ENCODE measurements at places on chromosomes 6 and 20.

DNA sequence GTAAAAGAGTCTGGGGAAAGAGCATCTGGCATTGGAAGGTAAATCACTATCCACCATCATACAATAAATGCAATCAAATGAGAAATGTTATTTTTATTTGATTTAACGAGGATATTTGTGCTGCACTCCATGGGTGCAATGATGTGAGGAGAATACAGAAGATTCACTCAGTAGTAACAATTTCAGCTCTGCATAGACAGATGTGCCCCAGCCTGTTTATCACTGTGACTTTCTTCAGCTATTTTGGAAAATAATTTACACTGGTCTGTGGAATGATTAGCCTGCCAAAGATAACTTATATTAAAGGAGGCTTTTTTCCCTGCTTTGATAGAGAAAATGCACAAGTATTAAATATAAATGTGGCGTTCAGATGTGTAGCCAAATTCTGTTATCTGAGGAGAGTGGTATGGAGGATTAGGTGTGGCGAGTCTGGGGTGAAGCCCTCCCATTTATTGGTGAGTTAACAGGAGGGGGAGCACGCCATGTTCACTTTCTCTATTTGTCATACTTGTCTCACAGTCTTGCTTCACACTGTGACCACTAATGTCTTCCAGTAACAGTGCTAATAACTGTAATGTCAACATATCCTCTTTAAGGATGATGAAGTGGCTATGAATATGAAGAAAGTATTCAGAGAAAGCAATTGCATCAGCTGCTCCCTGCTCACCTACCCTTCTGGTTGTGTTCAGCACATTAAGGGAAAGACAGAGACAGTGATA is 645.6 kb downstream of the MMUT start:
- DNase-seq = no peak

GRCh38 chr6:4805553-4806336 is 29.5 kb downstream of the CDYL start:
- no peak for DNase-seq

GRCh38 chr6:73719046-73719445 is 23.0 kb downstream of the CD109 start:
- no peak for DNase-seq

- no peak for DNase-seq
Observed at GRCh38 chr6:149919834-149920225, 3.1 kb downstream of the RAET1G start.

GRCh38 chr20:44080064-44080463 is 106.9 kb downstream of the JPH2 start:
- DNase-seq = no peak

- DNase-seq = no peak
Observed at GRCh38 chr6:132011582-132011981, 60.4 kb upstream of the CCN2 start.

DNA sequence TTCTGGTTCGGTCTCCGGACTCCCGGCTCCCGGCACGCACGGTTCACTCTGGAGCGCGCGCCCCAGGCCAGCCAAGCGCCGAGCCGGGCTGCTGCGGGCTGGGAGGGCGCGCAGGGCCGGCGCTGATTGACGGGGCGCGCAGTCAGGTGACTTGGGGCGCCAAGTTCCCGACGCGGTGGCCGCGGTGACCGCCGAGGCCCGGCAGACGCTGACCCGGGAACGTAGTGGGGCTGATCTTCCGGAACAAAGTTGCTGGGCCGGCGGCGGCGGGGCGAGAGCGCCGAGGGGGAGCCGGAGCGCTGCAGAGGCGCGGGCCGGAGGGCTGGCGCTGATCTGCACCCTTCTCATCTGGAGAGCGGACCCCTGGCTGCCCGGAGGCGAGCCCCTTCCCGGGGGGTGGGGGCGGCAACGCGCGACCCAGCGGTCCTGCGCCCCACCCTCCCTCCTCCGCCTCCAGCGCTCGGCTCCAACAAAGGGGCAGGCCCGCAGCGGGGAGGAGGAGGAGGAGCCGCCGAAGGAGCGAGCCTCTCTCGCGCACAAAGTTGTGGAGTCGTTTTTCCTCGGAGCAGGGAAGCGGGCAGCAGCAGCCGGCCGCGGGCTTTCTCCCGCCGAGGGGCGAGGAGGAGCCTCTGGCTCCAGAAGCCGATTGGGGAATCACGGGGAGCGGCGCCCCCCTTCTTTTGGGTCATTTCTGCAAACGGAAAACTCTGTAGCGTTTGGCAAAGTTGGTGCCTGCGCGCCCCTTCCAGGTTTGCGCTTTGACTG is at the start of gene UTRN:
Gene UTRN (plus strand): TSS at position 553 of the 765 bp plus-strand sequence. CDS start 6,494 bp downstream, outside the sequence.
- no peak for DNase-seq

DNA sequence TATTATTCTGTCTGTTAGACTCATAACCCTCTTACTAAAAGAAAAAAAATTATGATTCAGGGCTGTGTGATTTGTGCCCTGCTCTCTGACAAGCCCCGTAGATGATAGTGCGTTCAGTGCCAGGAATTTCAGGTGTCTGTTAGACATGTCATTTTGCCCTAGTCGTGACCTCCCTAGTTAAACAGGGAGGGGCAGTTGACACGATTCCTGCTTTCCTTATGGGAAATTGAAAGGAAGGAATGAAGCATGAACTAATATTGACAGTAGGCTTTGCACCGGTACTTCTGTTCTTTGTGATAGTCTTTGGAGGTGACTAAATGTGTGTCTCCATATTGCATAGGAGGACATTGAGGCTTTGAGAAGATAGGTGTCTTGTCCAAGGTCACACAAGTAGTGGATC is 26.3 kb downstream of the RPRD1B start:
- no peak for DNase-seq

DNA sequence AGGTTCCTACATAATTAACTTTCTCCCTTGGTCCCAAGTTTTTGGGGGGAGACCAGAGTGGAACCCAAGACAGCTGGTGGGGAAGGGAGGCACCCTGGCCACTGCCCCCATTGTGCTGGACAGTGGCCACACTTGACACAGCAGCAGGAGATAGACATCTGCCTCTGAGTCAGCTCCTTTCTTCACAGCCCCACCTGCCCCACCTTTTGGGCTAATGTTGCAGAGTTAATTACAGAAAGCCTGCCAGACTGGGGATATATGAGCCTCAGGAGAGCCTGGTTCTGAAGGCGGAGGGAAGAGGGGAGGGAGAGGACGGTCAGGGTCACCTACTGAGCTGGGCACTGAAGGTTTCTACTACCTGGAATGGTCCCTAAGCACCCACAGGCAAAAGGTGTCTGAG is 50.6 kb downstream of the MAFB start:
- no peak for DNase-seq

- DNase-seq = no peak
Observed at GRCh38 chr20:18628330-18628920, 40.6 kb downstream of the DTD1 start.

GRCh38 chr6:109345986-109346385 is 36.3 kb downstream of the CD164 start:
- DNase-seq = no peak

GRCh38 chr20:37524859-37525708 is 2.6 kb downstream of the BLCAP start:
- no peak for DNase-seq

DNA sequence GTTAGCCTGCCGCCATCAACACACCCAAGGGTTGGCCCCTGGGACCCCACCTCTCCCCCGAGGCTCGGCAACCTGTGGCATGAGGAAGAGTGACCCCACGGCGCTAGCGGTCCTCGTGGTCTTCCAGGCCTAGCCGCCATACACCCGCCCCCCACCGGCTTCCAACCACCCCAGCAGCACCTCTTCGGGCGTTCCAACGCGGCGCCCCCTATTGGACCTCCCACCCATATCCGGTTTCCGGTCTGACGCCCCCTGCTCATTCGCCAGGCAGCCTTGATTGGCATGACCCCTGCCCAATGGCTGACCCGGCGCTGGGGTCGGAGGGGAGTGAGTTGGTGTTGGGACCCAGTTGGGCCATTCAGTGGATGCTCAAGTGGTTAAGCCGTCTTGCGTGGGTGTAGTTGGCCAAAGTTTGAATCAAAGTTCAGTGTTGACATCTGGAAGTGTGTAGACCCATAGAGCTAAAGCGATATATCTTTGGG is at the start of gene GNAS-AS1:
Gene GNAS-AS1 (minus strand): TSS at position 210 of the 482 bp plus-strand sequence.
- peak; percentile 48 for DNase-seq

- DNase-seq = no peak
Observed at GRCh38 chr20:54209216-54209813, 1.4 kb downstream of the PFDN4 start.

GRCh38 chr6:105991561-105992314 is 94.4 kb upstream of the PRDM1 start:
- no peak for DNase-seq

- no peak for DNase-seq
Observed at GRCh38 chr20:32072168-32072750, 20.2 kb downstream of the HCK start.

DNA sequence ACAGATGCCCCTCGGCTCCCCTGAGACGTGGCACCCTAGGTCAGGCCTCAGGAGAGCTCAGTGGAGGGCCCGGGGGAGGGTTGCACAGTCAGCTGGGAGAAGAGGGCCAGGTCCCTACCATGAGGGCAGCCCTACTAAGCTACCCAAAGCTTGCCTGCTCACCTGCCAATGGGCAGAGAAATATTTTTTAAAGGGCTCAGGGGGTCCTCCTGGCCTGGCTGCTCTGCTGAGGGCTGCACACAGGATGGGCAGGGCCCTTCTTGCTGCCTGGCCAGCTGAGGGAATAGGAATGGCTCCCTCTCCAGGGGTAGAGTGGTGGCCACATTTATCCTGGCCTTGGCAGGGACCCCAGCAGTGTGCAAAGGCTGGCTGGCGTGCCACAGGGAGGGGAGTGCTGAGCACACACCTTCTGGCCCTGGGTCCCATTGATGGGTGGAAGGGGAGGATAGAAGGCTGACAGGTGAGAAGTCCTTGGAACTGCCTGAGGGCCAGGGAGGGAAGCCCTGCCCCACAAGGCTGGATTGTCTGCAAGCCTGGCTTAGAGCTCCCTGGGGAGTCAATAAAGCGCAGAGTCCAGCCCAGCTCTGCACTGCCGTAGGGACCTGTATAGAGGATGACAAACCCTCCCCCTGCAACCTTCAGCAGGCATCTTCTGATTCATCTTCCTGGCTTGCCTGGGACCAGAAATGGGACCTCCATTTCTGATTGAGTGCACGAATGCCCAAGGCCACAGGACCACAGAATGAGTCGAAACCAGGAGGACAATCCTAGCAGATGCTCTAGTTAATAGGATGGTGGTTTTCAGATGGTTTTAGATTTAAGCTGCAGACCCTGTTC is 62.1 kb downstream of the NOL4L start:
- DNase-seq = no peak

- DNase-seq = no peak
Observed at GRCh38 chr20:47427746-47428145, 71.2 kb upstream of the ZMYND8 start.

DNA sequence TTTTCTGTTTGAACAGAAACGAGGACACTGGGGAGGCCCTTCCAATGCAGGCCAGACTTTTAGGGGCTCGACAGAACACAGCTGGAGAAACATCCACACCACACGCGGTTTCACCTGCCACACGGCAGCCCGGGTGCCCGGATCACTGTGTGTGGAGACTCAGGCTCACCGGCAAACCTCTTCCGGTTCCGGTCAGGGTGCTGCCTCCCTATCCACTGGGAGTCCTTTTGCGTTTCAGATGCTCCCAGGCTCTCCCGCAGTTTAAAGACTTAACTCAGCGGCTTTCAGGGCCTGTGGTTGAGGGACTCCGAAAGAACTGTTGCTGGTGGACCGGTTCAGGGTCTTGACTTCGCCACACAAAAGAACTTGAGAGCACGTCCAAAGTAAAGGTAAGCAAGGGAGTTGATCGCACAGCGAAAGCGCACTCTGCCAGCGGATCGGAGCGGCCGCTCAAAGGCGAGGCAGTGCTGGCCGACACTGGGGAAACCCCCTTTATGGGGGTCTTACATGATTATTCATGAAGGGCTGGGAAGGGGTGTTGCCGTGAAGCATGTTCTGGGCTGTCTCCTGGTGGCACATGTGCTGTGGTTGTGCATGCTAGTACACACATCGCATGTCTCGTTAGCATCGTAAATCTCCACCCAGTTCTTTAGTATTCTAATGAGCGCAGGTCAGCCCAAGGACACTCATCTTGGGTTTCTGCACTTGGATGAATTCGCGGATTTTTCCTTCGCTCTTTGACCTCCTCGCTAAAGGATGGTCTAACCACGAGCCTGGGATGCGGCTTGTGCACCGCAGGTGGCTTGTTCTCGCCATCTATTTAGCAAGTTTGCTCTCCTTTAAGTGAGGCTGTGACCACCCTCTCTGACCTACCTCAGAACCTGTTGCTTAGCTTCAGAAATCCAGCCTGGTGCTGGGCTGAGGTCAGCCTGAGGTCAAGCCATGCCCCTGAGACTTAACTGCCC is 180.3 kb downstream of the CDH26 start:
- DNase-seq = no peak

GRCh38 chr20:49484180-49485140 is 2.0 kb upstream of the KCNB1 start:
- DNase-seq = peak; percentile 7

GRCh38 chr20:60092729-60093128 is 134.5 kb downstream of the CDH26 start:
- no peak for DNase-seq

GRCh38 chr20:31923388-31924331 is 28.2 kb downstream of the PDRG1 start:
- DNase-seq = no peak

Data from kidney epithelial cell (primary cell).